Activated CD4-positive, CD25-positive, alpha-beta regulatory T cell treated with anti-CD3 and anti-CD28 coated beads, Interleukin-2, amount 50 U/mL, for 72 hours (primary cell): ENCODE measurements at places on chromosomes 1 and 21.

- DNase-seq = no peak
Observed at GRCh38 chr1:234743791-234744611, 134.0 kb upstream of the IRF2BP2 start.

DNA sequence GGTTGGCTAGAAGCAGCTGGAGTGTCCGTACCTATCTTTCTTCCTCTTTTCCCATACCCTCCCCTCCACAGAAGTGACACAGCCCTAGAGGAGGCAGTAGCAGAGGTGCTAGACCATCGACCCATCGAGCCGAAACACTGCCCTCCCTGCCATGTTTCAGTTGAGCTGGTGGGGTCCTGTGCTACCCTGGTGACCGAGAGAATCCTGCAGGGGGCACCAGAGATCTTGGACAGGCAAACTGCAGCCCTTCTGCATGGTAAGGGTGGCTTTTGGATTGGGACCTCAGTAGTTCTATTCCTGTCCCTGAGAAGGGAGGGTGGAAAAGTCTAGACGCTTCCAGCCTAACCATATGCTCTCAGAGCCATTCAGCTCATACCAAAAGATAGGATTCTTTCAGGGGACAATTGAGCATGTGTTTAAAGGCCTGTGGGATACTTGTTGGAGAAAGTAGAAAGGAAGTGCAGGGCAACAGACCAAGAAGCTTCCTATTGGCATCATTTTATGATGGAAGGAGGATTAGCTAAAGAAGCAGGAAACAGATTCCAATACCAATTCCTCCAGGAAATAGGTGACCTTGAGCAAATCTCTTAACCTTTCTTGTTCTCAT lies 11.7 kb upstream of the BNIPL start:
- DNase-seq = peak; percentile 75

DNA sequence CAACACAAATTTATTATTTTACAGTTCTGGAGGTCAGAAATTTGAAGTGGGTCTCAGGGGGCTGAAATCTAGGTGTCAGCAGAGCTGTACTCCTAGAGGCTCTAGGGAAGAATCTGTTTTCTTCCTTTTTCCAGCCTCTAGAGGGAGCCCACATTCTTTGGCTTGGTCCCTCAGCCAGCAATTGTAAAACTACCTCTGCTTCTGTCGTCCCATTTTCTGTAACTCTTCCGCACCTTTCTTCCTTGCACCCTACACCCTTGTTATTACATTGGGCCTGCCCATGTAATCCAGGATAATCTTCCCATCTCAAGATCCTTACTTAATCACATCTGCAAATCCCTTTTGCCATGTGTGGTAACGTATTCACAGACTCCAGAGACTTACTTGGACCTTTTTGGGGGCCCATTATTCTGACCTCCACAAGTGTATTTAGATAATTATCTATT lies 24.8 kb upstream of the THEM4 start:
- no peak for DNase-seq

GRCh38 chr1:186681801-186682200 lies 1.6 kb upstream of the PTGS2 start:
- no peak for DNase-seq

- DNase-seq = no peak
Observed at GRCh38 chr1:51910221-51911000, 31.9 kb upstream of the NRDC start.

DNA sequence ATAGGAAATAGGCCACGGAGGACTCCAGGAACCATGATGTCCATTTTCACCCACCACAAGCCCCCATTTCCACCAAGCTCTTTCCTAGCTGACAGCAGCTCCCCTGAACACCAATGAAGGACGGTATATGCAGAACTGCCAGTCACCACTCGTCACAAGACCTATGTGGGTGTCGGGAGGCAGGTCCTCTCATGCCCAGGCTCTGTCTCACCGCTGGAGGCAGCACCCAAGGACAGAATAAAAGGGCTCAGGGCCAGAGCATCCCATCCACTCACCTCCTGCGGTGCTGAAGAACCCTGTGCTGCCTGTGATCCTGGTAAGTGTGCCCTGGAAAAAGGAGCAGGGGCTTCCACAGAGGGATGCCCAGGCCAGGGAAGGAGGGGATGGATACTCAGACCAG lies at the start of gene LCE1F:
TSS of gene LCE1F (plus strand) at position 266 of the 400 bp plus-strand sequence. CDS start 1,232 bp downstream, outside the sequence.
- no peak for DNase-seq

DNA sequence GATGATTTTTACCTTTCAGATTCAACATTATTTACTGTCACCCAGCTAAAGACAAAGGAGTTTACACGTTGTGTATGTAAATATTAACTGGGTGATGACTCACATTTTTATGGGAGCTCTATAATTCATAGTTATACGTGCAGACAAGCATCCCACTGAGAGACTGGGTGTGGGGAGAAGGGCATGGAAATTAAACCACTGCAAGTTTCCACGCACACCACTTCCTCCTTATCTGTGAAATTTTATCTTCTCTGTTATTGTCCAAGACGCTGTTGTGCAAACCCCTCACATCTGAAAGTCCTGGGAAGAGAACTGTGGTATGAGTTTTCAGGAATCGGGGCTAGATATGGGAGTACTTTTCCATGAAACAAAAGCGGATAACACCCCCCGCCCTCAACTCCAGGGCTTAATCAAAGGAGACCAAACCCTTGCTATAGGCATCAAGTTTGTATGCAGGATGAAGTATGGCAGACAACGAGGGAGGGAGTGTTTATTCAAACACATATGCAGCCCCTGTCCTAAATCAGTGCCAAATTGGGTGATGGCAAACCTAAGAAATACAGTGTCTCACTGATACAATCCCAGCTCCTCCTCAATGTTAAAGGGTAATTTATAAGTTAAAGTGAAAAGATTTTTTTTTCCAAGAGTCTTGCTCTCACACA lies 23.3 kb upstream of the DPT start:
- DNase-seq = no peak

- DNase-seq = no peak
Observed at GRCh38 chr1:213369465-213369864, 318.4 kb downstream of the RPS6KC1 start.

DNA sequence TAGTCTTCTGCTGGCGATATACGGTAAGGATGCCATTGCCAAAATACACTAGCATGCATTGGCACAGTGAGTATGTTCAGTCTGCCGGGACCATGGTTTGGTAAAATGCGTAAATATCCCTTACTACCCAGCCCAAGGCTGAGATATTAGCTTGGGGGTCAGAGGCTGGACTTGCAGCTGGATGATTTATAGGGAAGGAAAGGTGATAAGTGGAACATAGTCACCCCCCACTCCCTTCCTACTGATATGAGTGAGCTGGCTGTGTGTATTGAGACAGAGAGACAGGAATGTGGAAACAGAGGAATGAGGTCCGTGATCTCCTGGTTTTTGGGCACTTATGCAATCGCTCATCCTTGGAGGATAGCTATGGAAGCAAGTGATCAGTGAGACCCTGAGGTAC lies 642.8 kb downstream of the KCNT2 start:
- DNase-seq = no peak
